Dorsolateral prefrontal cortex (tissue), 122 donors: ENCODE measurements at places on chromosomes 1 and 21.

- DNase-seq, result no peak
Measured at GRCh38 chr1:61221642-61222041, 139.3 kb downstream of the NFIA start.

DNA sequence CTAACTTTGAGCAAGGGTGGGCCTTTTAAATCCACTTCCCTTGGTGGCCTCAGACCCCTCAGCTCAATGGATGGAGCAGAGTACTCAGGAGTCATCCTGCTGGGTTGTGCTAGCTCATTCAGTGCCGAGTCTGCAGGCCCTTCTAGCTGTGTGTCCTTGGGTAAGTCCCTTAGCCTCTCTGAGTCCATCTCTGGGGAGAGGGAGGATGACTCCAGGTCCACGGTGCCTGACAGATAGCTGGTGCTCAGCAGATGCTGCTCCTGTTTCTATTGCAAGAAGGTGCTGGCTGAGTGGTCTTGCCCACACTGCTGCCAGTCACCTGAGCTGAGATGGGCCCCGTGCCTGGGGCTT is 11.0 kb downstream of the LDLRAP1 start:
- DNase-seq, result no peak

- no peak for DNase-seq
Measured at GRCh38 chr1:99472893-99473292, 173.0 kb upstream of the PALMD start.

DNA sequence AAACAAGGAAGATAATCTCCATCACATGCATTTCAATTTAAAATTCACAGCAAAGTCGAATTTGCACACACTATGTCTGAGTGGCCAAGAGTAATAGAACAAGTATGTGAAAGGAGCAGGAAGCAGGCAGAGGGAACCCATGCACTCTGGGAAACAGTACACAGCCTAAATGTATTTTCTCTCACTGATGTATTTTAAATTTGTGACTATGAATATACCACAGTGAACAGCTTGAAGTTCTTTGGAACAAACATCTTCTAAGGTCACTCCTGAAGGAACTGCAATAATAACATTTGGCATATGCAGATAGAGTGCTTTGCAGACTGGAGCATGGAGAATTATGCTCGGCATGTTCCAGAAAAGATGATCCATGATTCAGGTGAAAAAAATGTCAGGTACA is 223.1 kb upstream of the PKN2 start:
- DNase-seq, result no peak

- DNase-seq, result no peak
Measured at GRCh38 chr21:14480411-14481031, 65.6 kb downstream of the SAMSN1 start.

DNA sequence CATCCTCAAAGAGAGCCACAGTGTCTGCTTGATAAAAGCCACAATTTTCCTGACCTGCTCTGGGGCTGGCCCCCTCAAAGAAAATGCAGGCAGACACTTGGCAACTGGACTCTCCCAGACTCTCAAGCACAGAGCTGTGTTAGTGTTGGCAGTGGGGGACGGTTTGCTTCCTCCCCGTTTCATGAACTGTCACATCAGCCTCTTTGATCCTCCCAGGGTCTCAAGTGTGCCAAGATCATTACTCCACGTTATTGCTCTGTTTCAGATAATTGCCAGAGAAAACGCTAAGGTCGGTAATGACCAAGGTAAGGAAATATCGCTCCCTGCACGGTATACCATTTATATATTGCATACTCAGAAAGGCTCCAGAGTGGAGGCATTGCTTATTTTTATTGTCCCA is 138.8 kb downstream of the NTMT2 start:
- no peak for DNase-seq

DNA sequence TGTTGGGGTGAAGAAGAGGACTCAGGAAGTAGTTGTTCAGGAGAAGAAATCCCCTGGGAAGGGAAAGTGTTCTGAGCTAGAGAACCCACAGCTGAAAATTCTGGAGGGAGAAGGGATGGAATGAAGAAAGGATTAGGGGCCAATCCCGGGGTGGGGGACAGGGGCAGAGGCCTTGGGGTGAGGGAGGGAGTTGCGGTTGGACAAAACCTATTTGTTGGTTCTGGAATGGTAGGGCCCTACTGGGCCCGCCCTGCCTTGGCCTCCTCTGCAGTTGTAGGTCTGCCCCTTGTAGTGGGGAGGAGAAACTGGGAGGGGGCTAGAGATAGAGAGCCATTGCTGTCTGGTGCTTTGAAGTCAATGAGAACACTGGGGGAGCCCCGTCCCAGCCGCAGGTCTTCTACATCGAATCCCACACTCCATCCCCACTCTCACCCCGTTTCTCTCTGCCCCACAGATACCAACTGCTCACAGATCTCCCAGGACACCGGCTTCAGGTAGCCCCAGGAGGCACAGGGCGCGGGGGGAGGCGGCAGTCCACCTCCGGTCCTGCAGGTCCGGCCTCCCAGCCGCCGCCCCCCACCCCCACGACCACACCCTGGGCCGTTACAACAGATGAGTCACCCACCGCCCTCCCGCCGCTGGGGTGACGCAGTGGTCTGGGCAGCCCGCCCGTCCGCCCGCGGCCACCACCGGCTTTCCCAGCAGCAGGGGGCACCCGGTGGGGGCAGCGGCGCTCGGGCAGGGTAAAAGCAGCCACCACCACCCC is 1.1 kb downstream of the TAGLN2 start:
- no peak for DNase-seq

DNA sequence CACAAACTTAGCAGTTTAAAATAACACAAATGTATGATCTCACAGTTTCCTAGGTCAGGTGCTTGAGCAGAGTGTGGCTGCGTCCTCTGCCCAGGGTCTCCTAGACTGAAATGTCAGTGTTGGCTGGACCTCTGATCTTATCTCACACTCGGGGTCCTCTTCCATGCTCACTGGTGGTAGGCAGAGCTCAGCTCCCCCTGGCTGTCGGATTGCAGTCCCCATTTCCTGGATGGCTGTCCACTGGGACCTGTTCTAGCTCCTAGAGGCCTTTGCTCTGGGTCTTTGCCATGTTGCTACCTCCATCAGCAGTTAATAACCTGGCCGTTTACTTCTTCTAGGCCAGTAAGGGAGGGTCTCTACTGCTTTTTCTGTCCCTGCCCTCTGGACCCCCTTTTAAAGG is 107.5 kb downstream of the PCNX2 start:
- no peak for DNase-seq

DNA sequence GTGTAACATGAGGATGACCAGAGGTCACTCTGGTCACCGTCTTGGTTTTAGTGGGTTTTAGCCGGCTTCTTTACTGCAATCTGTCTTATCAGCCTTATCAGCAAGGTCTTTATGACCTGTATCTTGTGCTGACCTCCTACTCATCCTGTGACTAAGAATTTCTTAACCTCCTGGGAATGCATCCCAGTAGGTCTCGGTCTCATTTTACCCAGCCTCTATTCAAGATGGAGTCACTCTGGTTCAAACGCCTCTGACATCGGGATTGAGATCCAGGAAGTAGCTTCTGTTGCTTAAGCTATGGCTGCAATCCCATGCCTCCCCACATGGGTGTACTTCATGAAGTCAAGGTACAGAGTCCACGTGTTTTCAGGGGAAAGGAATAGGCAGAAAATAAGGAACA is 19.9 kb downstream of the FMN2 start:
- no peak for DNase-seq

GRCh38 chr1:205748403-205749233 is 1.4 kb downstream of the NUCKS1 start:
- no peak for DNase-seq
